Natural killer cell (primary cell): ENCODE measurements at places on chromosomes 12 and 14. TPM values are rescaled to one million over a fixed set of nuclear protein-coding genes. Genes with fewer than 3 reads are reported as not detected.

The COL2A1 gene
- total RNA-seq = not detected

The LRRC10 gene
- not detected for total RNA-seq

The ACSS3 gene
- not detected for total RNA-seq

The WSCD2 gene
- total RNA-seq = 0.78 TPM

The AQP6 gene
- not detected for total RNA-seq

The UNC79 gene
- total RNA-seq = not detected

The SLC25A21 gene
- total RNA-seq = not detected

The SRRM4 gene
- total RNA-seq = not detected

The PPFIA2 gene
- not detected for total RNA-seq
